ENCODE measurements at places on chromosomes 13 and 19. TPM values are rescaled to one million over a fixed set of nuclear protein-coding genes. Genes with fewer than 3 reads are reported as not detected.

Gene HCN2
- not detected for total RNA-seq

DNA sequence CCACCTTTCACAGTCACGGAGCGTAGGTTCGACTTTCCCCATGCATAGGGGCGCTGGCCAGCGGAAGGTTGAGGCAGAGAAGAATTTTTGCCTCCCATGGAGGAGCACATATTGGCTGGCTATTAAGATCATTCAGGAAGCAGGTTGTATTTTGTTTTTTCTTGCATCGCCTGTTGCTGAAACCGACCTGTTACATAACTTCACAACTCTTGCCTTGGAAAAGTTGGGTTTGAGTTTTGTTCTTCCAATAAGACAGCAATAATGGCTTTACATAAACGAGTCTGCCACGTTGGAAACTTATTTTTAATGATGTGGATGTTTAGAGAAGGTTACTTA, 1.4 kb downstream of the UPF1 start:
- H3K27me3 ChIP-seq: no peaks in the 10 kb centered on the region
- H3K4me3 ChIP-seq: peak overlapping the region; percentile 73
- H3K27ac ChIP-seq: peak overlapping the region; percentile 92
- no peak for DNase-seq

GRCh38 chr13:49615836-49616675, 12.3 kb upstream of the ARL11 start:
- peak overlapping the region; percentile 28 for H3K27ac ChIP-seq
- no peak for DNase-seq

GRCh38 chr13:23794267-23795161, 94.7 kb downstream of the MIPEP start:
- no peak overlapping the region for H3K27ac ChIP-seq
- H3K4me1 ChIP-seq: peaks cover 14% of the 10 kb centered on the region
- H3K27me3 ChIP-seq: no peaks in the 10 kb centered on the region
- no peak overlapping the region for H3K4me3 ChIP-seq
- H3K36me3 ChIP-seq: peaks cover 5% of the 10 kb centered on the region

DNA sequence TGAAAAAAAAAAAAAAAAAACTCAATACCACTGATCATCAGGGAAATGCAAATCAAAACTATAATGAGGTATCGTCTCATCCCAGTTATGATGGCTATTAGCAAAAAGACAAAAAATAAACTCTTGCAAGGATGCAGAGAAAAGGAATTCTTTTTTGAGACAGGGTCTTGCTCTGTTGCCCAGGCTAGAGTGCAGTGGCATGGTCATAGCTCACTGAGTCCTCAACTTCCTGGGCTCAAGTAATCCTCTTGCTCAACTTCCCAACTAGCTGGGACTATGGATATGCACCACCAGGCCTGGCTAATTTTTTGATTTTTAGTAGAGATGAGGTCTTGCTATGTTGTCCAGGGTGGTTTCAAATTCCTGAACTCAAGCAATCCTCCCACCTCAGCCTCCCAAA, 59.5 kb downstream of the MICU2 start:
- no peaks in the 10 kb centered on the region for H3K36me3 ChIP-seq
- no peak overlapping the region for H3K4me3 ChIP-seq
- H3K27ac ChIP-seq: no peak overlapping the region
- no peak for DNase-seq
- no peaks in the 10 kb centered on the region for H3K27me3 ChIP-seq
- H3K4me1 ChIP-seq: peaks cover 18% of the 10 kb centered on the region

DNA sequence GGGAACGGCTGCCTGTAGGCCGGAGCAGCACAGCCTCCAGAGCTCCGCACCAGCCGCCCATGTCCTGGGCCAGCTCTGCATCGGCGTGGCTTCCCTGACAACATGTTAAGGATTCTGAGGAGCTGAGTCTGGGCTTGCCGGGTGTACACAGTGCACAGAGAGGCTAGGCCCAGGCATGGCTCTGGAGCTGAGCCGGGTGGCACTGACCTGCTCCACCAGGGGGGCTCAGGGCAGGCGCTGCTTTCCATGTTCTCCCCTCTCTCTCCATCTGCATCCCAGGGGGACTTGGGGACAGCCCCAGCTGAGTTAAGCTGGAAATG, 31.6 kb downstream of the AP1M1 start:
- H3K4me1 ChIP-seq: no peaks in the 10 kb centered on the region
- no peaks in the 10 kb centered on the region for H3K27me3 ChIP-seq
- H3K27ac ChIP-seq: no peak overlapping the region
- H3K4me3 ChIP-seq: no peak overlapping the region
- peaks cover 98% of the 10 kb centered on the region for H3K36me3 ChIP-seq

- H3K27me3 ChIP-seq: no peaks in the 10 kb centered on the region
- DNase-seq: no peak
- no peak overlapping the region for H3K4me3 ChIP-seq
Observed at GRCh38 chr13:93345024-93345423, 118.4 kb downstream of the GPC6 start.

Gene RNF225
- total RNA-seq: not detected

GRCh38 chr19:49981603-49982593, 20.9 kb upstream of the SIGLEC11 start:
- no peak overlapping the region for H3K27ac ChIP-seq

DNA sequence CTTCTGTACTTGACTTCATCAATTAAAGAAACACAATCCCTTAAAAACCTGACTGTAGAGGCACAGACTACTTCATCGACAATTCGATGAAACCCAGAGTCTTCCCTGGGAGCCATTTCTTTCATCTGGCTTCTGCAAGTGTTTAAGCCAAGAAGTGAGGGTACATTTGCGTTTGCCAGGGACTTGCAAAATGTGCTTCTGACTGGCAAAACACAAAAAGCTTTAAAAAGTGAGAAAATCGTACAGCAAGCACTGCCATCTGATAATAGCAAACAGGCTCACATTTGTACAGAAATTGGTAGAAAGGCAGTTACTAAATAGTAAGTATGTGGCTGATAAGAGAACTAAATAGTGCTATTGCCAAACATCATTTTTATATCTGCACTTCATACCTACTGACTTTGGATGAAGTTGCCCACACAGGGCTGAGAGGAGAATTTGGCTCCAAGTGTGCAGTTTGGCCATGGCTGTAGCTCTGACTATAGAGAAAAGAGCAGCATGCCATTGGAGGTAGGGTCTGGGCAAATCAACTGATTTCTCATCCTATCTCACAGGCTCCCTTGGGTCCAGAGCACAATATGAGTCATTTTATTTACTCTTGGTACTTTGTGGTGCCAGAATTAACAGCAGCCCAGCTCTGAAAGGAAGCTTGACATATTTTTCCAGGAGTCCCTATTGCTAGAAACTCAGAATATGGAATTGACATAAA, 358.1 kb downstream of the OXGR1 start:
- DNase-seq: no peak
- H3K4me1 ChIP-seq: no peaks in the 10 kb centered on the region
- no peak overlapping the region for H3K4me3 ChIP-seq

- no peaks in the 10 kb centered on the region for H3K27me3 ChIP-seq
- DNase-seq: no peak
- no peak overlapping the region for H3K27ac ChIP-seq
- H3K4me1 ChIP-seq: peaks cover 33% of the 10 kb centered on the region
- H3K36me3 ChIP-seq: no peaks in the 10 kb centered on the region
Observed at GRCh38 chr13:98309569-98310335, 132.7 kb upstream of the RNF113B start.

DNA sequence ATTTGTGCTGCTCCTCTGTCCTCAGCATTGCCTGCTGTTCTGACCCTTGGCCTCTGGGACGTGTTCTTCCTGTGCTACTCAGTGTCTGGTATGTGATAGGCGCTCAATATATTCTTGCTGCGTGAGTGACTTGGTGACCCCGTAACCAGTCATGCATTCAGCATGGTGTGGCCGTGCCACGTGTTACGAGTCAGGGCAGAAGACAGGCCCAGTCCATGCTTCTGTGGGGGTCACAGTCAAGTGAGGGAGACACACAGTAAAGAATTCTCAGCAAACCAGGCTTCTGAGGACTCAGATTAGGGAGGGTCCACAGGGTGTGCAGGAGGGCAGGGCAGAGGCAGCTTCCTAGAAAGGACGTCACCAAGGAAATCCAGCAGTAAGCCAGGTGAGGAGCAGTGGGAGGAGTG, 7.9 kb downstream of the PPP1R37 start:
- no peaks in the 10 kb centered on the region for H3K27me3 ChIP-seq
- H3K27ac ChIP-seq: no peak overlapping the region
- no peak for DNase-seq
- no peak overlapping the region for H3K4me3 ChIP-seq

Gene LRG1
- total RNA-seq: 15.8 TPM

- H3K27ac ChIP-seq: no peak overlapping the region
- H3K4me1 ChIP-seq: peaks cover 31% of the 10 kb centered on the region
- H3K27me3 ChIP-seq: no peaks in the 10 kb centered on the region
- H3K36me3 ChIP-seq: no peaks in the 10 kb centered on the region
Observed at GRCh38 chr19:45168767-45169351, 8.1 kb upstream of the NKPD1 start.

DNA sequence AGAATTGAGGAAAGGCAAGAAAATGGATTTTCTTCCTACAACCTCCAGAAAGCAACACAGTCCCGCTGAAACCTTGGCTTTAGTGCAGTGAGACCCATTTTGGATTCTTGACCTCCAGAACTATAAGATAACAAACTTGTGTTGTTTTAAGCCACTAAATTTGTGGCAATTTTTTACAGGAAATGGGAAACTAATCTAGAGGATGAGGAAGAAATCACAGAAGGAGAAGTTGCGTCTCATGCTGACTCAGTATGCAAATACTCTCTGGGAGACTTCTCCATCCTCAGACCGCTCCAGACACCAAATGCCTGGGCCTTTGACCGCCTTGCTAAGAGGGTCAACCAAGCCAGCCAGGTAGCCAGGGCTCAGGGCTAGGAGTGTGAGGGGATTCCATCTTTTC, 13.1 kb upstream of the CEACAM16 start:
- H3K27ac ChIP-seq: peak overlapping the region; percentile 77
- no peak for DNase-seq
- H3K4me3 ChIP-seq: no peak overlapping the region
- H3K27me3 ChIP-seq: no peaks in the 10 kb centered on the region
- H3K4me1 ChIP-seq: peaks cover 40% of the 10 kb centered on the region
- H3K36me3 ChIP-seq: no peaks in the 10 kb centered on the region

- DNase-seq: no peak
- H3K36me3 ChIP-seq: peaks cover 50% of the 10 kb centered on the region
- H3K27ac ChIP-seq: no peak overlapping the region
- H3K27me3 ChIP-seq: no peaks in the 10 kb centered on the region
- H3K4me3 ChIP-seq: no peak overlapping the region
Observed at GRCh38 chr19:4016486-4016885, 8.9 kb downstream of the PIAS4 start.

GRCh38 chr19:16112778-16113177, 1.1 kb downstream of the RAB8A start:
- no peak for DNase-seq
- H3K27me3 ChIP-seq: no peaks in the 10 kb centered on the region
- peaks cover 7% of the 10 kb centered on the region for H3K36me3 ChIP-seq
- H3K27ac ChIP-seq: peak overlapping the region; percentile 93
- peak overlapping the region; percentile 78 for H3K4me3 ChIP-seq

DNA sequence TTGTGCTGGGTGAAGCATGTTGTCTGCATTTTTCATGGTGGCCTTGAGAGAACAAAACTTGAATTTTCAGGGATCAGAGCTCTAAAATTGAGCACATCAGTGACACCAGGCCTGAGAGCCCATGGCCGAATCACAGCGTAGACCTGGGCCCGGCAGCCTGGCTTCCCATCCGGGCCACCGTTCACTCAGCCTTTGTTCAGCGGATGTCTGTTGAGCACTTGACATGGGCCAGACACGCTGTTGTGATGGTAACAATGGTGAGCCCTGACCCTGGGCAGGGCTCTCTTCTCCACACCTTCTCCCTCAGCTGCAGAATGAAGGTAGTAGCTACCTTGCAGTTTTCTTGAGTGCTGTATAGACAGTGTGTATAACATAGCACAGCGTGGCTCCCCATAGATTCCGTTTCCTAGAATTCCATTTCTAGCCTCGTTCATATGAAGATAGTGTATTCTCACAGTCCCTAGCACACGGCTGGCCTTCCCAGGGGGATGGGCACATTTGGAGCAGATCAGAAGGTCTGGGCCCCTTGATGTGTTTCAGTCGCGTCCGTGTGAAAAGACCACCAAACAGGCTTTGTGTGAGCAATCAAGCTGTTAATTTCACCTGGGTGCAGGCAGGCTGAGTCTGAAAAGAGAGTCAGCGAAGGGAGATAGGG, 75.3 kb downstream of the RAB20 start:
- H3K4me1 ChIP-seq: no peaks in the 10 kb centered on the region
- H3K4me3 ChIP-seq: no peak overlapping the region

DNA sequence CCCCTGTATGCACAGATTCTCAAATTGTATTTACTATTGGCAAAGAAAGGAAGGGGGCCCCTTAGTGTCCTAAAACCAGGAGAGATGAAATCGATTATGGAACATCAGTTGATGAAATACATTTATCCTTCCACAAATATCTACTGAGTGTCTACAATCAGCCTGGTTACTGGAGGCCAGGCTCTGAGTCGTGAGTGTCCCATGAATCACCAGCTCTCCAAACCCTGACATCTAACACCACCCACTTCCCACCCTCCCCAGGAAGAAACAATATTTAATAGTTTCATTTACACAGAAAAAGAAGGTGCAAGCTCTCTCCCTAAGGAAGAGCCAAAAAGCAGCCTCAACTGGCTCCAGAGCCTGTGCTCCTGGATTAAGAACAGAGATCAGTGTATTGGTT, 25.2 kb downstream of the KCTD15 start:
- peaks cover 31% of the 10 kb centered on the region for H3K4me1 ChIP-seq
- DNase-seq: no peak
- no peak overlapping the region for H3K4me3 ChIP-seq
- H3K36me3 ChIP-seq: no peaks in the 10 kb centered on the region
- H3K27me3 ChIP-seq: no peaks in the 10 kb centered on the region

GRCh38 chr13:46961719-46962118, 64.9 kb upstream of the HTR2A start:
- H3K4me3 ChIP-seq: no peak overlapping the region
- no peaks in the 10 kb centered on the region for H3K4me1 ChIP-seq
- H3K27ac ChIP-seq: no peak overlapping the region

GRCh38 chr19:39150807-39151600, 25.4 kb downstream of the PAK4 start:
- H3K27me3 ChIP-seq: no peaks in the 10 kb centered on the region
- no peaks in the 10 kb centered on the region for H3K36me3 ChIP-seq
- H3K4me3 ChIP-seq: no peak overlapping the region
- DNase-seq: no peak
- H3K27ac ChIP-seq: no peak overlapping the region

- no peak overlapping the region for H3K27ac ChIP-seq
- H3K27me3 ChIP-seq: no peaks in the 10 kb centered on the region
- H3K4me1 ChIP-seq: no peaks in the 10 kb centered on the region
- H3K4me3 ChIP-seq: no peak overlapping the region
- H3K36me3 ChIP-seq: no peaks in the 10 kb centered on the region
Observed at GRCh38 chr13:73300718-73301425, 242.1 kb downstream of the KLF5 start.

DNA sequence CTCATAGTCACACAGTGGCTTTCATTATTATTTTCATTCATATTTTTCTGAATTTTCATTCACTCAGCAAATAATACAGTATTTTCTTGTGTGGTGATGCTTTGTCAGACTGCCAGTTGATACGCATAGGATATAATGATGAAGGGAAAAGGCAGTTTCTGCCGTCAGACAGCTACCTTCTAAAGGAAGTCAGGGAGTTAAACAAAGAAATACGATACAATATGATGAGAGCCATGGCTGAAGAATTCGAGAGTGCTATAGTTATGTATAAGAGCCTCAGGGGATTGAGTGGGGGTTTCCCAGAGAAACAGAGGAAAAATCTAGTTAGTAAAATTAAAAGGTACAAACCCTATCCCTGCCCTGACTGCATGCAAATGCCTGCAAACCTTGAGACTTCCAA, 479.1 kb downstream of the OLFM4 start:
- H3K27me3 ChIP-seq: no peaks in the 10 kb centered on the region
- no peaks in the 10 kb centered on the region for H3K4me1 ChIP-seq
- no peak overlapping the region for H3K4me3 ChIP-seq
